ENCODE measurements at places on chromosomes 4 and X.
A peak's percentile ranks its signal among the peaks of the same experiment; 100 is the strongest.

GRCh38 chr4:124636788-124637187, 75.7 kb downstream of the ANKRD50 start:
- no peak for DNase-seq

DNA sequence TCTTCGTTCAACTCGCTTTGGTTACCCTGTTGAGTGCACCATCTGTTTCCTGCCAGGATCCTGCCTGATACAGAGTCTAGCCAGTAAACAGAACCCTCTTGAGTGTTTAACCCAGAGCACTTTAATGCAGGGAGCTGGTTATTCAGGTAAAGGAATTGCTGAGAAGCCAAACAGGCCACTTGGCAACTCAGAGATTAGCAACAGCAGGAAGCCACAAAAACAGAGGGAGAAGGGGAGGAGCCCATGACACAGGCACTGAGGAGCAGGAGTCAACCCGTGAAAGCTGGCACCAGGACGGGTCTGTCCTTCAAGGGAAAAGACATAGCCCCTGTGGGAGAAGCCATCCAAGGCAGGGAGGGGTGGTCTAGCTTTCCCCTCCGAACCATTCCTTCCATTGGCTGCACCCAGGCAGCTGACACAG, 641.4 kb downstream of the ZNF674 start:
- DNase-seq = no peak

DNA sequence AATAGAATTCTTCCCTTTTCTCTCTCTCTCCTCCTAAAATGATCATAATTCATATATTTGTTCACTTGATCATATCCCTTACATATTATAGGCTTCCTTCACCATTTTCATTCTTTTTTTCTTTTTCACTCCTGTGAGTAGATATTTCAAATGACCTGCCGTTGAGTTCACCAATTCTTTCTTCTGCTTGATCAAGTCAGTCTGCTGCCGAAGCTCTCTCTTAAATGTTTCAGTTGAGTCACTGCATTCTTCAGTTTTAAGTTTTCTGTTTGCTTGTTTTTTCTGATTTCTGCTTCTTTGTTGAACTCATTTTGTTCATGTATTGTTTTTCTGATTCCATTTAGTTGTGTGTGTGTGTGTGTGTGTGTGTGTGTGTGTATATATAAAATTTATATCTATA, 354.3 kb downstream of the GPAT3 start:
- no peak for DNase-seq

- DNase-seq = no peak
Measured at GRCh38 chr4:100576570-100576969, 58.7 kb upstream of the EMCN start.

GRCh38 chrX:149365061-149365460, 140.0 kb downstream of the IDS start:
- DNase-seq = no peak

GRCh38 chrX:140949233-140949632, 53.2 kb upstream of the SPANXB1 start:
- no peak for DNase-seq

DNA sequence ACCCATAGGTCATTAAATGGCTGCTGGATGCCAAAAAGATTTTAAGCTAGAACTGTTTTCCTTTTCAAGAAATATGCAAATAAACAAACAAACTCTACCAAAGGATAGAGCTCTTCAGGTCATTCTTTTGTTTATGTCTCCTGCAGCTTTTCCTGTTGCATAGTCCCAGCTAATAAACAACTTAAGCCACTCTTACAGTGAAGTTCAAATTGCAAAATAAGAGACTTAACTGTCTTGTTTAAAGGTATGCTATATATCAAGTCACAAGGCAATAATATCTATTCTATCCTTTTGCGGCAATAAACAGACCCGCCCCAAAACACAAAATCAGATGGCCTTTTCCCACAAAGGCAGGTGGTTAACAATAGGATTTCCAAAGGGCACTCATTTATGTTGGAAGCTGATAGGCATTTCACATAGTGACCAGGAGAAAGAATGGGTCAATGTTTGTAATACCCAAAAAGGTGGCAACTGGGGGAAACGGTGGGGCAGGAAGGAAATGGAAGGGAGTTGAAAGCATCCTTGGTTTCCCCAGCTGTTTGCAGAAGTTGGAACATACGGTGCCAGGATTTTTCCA, 15.3 kb downstream of the HAND2 start:
- no peak for DNase-seq

- DNase-seq = no peak
Measured at GRCh38 chrX:7996414-7996813, 69.2 kb upstream of the PNPLA4 start.

DNA sequence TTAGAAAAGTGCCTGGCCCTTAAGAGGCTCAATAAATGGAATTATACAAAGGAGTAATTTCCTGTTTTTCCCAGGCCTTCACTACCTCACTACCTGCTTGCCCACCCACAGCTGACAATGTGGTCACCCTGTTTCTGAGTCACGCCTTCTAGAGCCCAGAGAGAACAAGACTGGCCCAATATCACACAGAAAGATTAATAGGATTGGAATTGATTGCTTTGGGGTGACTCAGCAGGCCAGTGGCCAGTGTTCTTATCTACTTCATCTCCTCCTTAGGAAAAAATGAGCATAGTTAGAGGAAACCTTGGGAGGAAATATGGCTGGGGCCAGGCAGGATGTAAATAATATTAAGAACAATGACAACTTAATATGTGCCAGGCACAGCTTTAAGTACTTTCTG, 4.5 kb upstream of the FGF16 start:
- no peak for DNase-seq

DNA sequence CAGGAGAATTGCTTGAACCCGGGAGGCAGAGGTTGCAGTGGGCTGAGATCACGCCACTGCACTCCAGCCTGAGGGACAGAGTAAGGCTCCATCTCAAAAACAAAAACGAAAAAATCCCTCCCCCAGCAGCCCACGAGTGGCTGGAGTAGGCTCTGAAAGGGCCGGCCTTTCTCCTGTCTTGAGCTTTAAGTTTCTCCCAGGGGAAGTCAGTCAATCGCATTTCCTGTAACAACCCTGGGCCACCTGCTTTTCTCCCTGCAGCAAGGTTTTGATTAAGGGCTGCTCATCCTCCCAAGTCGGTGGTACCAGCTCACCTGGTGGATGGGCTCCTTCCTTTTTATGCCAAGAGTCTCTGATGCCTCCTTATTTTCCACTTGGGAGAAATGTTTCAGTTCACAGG, 2.0 kb upstream of the NYX start:
- DNase-seq = peak; percentile 4
